ENCODE measurements at places on chromosomes 3 and 15.

DNA sequence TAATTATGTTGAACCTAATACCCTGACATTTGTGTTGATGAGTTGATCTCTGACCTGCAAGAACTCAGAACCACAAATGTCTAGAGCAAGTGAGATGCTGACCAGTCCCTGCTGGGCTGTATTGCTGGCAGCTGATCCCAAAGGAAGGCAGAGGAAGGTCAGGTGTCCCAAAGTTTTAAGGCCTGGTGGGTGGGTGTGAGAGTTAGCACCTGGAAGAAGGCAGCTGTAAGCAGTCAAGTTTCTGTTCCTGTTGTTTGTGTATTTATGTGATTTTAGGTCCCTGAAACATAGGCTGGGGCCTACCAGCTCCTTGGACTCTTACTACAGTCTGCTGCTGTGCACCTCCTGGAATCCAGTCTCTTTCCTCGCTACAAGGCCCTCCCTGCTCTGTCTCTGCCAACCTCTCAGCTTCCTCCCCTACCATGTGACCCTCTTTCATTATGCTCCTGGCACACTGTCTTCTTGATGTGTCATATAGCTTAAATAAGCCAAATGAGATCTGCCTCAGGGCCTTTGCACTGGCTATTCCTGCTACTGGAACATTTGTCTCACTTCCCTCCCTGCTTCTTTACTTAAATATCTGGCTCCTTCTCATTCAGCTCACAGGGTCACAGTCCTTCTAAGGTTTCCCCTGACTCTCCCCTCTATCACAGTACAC is 31.0 kb upstream of the ATOSA start:
- DNase-seq = no peak

GRCh38 chr15:80929225-80929624 is 60.4 kb downstream of the MESD start:
- no peak for DNase-seq

DNA sequence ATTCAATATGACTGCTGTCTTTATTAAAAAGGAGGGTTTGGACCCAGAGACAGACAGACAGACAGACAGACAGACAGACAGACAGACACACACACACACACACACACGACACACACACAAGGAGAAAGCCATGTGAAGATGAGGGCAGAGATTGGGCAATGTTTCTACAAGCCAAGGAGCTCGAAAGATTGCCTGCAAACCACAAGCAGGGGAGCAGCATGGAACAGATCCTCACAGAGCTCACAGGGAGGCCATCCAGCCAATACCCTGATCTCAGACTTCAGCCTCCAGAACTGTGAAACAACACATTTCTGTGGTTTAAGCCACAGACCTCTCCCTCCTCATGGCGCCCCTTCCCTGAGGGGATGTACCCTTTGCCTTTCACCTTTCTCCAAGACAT is 35.8 kb upstream of the ABHD2 start:
- DNase-seq = no peak

DNA sequence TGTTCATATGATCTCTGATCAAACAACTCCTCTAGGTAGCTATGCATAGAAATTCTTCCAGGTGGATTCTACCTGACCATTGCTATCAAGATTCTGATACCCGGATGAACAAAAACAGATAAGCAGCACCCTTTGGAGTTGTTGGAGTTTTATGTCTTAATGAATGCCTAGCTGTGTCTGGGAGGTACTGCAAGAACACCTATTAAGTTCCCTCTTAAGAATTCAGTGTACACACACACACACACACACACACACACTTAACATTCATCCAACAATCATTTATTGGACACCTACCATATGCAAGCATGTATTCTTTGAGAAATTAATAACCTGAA is 58.1 kb upstream of the FNDC3B start:
- no peak for DNase-seq

DNA sequence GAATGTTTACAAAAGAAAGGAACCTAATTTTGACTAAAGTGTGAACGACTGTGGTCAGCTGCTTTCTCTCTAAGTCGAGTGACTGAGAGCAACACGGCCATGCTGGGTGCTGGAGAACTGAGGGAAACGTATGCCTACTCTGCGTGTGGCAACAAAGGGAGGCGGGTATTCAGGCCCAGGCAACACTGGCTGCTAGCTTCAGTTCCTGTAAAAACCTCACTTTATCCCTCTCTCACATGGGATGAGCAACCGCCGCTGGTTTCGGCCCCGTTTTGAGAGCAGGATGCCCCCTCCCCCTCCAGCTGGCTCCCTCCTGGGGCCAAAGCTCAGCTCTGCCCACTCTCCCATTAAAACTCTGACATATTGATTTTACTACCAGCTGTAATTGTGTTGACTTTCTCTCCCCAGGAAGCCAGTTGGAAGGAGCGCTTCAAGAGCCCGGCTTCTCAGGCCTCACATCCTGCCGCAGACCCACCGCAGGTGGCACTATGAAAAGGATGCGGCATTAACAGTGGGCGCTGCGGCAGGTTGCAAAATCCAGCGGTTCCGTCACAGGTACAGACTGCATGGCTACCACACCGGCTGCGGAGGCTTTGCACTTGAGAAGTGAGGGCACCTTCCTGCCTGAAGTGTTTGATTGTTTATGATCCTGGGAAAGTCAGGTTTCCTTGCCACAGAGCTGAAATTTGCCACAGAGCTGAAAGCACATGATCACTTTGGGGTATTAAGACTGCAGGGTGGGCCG is 12.7 kb downstream of the PLXND1 start:
- no peak for DNase-seq

DNA sequence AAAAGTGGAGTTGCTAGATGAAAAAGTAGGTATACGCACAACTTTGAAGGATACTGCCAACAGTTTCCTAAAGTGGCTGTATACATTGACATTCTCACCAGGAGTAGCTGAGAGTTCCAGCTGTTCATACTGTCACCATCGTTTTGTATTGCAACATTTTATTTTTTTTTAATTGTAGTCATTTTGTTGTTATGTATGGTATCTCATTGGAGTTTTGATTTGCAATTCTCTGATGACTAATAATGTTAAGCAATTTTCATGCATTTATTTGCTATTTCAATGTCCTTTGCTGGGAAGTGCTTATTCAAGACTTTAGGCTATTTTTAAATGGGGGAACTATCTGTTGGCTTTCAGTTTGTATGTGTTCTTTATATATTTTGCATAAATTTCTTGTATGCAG is 185.1 kb upstream of the TGFBR2 start:
- DNase-seq = no peak

- no peak for DNase-seq
These were observed 9.3 kb downstream of the OXTR start for GRCh38 chr3:8760091-8760490.

DNA sequence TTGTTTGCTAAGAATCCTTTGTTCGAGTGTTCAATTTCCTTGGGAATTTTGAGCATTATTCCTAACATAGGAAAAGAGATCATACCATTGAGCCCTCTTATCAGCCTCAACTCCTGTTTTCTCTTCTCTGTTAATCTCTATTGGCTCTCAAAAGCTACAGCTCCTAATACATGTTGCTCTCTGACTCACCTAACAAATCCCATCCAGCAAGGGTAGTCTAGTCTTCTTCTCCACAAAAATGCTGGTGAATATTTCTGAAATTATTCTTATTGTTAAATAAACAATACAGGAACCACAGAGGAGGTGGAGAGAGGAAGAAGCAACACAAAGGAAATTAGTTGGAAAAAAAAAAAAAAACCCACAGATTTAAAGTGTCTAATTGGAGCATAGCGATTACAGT is 325.8 kb upstream of the NAALADL2 start:
- DNase-seq = no peak

- DNase-seq = no peak
These were observed 267.7 kb downstream of the XXYLT1 start for GRCh38 chr3:195003006-195003892.

- DNase-seq = no peak
These were observed 19.0 kb downstream of the ADAMTS9 start for GRCh38 chr3:64668582-64669510.

DNA sequence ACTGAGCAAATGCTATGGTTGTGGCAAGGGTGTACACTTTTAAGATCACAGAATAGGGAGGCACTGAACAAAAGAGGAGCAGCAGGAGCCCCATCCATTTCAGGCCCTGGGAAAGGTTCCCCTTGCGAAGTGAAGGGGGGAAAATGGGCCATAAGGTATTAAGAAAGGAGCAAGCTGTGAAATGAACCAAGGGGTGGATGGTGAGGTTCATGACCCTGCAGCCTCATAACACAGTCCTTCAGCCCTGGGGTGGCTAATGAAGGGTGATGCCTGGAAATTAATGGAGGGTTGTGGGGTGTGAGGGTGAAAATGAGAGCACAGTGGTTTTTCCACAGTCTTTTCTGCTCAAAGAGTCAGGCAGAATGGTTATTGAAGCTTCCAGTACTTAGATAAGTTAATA is 150.1 kb downstream of the PDZRN3 start:
- DNase-seq = no peak

- no peak for DNase-seq
These were observed 26.4 kb upstream of the MYZAP start for GRCh38 chr15:57565311-57565710.

DNA sequence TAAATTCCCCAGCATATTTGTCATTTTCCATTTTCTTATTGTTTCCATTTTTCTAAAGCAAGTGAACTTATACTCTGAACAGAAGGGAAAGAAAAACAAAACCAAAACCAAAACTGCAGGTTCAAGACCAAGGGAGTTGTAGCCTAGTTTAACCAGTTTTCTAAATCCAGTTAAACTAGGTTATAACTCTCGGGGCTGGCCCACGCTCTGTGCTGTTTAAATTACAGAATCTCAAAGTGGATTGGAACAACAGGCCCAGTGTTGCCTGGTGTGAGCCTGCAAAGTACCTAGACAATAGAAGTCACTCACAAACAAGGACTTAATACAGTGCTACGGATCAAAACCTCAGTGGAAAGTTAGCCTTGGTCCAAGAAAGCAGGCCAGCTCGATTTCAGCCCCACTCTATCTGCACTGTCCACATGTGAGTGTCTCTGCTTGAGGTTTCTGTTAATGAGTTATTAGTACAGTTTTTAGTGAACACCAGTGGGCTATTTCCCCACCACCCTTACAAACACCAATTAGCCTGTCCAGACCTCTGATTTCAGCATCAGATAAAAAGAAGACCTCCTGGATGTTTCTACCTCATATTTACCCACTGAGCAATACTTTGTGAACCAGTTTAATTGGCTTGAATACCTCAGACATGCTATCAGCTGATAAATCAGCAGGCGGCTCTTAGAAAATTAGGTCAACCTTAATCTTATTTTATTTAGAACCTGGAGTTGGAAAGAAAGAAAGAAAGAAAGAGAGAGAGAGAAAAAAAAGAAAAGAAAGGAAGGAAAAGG is 93.8 kb upstream of the PDZRN3 start:
- DNase-seq = no peak

- no peak for DNase-seq
These were observed 174.3 kb downstream of the KLF13 start for GRCh38 chr15:31500766-31501449.

GRCh38 chr3:99332718-99333117 is 305.7 kb upstream of the COL8A1 start:
- no peak for DNase-seq

DNA sequence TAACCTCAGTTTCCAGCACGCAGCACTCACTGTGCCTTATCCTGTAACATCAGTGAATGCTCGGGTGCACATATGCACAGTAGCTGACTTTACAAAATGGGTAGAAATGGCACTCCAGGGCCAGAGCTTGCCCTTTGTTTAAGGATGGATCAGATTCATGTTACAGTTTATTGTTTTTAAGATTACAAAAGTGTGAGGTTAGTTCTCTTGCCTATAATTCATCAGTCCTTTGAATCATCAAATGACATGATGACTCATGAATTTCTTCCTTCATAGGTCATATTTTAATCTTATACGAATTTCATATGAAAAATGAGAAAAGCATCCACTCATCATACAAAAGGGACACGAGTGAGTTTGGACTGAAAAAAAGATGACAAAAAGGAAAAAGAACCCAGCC is 545.3 kb downstream of the GBE1 start:
- DNase-seq = no peak

- DNase-seq = no peak
These were observed 2.5 kb upstream of the AEN start for GRCh38 chr15:88618686-88619085.

GRCh38 chr3:72571052-72571451 is 277.2 kb downstream of the SHQ1 start:
- DNase-seq = no peak

DNA sequence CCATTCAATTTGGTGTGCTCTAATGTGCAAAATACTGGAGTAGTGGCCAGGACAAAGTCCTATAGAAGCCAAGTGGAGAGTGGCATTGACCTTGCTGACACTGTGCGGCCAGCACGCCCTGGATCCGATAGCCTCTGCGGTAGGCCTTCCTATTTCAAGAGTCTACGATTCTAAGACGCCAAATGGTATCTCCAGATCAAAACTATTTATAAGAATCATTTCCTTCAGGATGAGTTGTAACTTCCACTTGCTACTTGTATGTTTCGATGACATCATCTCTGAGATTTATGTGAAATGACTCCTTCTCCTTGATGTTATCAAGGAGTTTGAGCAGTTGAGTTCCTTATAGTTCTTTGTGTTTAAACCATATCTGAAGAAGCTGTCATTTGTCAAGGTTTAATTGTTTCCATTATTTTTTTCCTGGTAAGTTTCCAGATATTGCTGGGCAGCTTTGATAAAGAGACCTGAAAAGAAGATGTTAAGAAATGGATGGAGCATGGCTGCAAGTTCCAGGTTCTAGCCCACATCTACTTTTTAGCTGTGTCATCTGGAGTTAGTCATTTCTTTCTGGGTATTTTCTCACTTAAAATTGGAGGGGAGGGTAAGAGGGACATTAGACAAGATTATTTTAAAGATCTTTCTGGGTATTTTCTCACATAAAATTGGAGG is 71.8 kb downstream of the TMEM44 start:
- DNase-seq = no peak

- no peak for DNase-seq
These were observed 20.3 kb downstream of the CRTAP start for GRCh38 chr3:33134026-33134625.

GRCh38 chr3:126117786-126118185 is 33.9 kb upstream of the SLC41A3 start:
- DNase-seq = no peak

DNA sequence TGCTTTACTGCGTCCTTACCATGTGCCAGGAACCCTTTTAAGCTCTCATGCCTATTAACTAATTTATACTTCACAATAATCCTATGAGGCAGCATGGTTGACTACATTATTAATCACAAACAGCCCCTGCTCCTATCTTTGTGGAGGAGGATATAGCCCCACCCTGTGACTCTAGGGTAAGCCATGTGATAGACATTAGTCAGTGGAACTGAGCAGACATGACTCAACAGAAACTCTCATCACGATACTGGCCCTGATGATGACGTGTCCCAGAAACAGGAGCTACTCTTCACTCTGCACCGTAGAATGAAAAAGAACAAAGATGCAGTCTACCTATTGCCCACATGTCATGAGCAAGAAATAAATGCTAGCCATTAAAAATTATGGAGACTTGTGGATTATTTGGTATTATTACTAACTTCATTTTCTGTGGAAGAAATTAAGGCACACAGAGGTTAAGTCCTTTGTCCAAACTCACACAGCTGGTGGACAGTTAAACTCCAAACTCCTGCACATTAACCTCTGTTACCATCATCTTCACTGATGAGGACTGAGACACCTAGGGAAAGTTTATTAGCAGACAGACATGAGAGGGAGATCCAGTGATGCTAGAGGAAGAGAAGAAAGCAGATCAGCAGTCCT is 51.2 kb downstream of the CFAP20DC start:
- no peak for DNase-seq
